Right hindlimb (tissue), 1 donor: ENCODE measurements at places on chromosomes 3 and 15.

- DNase-seq: no peak
Measured at GRCh38 chr3:70992562-70993204, 590.8 kb downstream of the FOXP1 start.

- DNase-seq: no peak
Measured at GRCh38 chr15:100810831-100811230, 68.8 kb upstream of the ALDH1A3 start.

- peak; percentile 46 for DNase-seq
Measured at GRCh38 chr15:72312605-72313447, 7.1 kb downstream of the CELF6 start.

DNA sequence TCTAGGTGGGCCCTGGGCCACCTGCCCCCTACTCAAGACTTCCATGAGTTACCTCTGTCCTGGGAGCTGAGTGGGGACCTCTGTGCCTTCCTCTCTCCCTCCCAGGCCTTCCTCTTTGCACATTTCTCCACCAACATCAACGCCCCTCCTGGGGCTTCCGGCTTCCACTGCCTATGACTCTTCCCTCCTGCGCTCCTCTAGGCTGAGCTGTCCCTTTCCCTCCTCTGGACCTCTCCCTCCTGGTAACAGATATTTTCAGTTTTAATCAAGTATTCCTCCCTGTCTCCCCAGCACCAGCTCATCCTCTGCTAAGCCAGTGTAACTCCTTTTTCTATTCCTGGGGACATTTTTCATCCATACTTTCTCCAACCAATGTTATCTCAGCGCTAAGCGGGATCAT lies 160.4 kb downstream of the RAB11A start:
- DNase-seq: no peak

DNA sequence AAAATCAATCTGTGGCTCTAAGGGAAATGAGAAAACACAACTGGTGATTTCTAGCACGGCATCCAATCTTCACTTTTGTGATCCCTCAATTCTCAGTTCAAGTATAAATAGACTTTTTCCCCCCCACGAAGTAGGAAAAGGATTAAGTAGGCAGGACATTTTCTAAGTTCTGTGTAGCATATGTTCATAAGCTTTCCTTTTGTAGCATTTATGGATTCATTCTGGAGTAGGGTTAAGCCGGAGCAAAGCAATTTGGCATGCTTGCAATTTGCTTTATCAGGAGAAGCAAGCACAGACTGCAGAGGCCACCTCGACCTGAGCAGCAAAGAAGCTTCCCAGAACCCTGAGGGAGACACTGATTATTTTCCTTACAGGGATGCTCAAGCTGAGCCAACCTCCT lies 66.3 kb downstream of the FHIT start:
- no peak for DNase-seq

GRCh38 chr3:65999606-66000005 lies 39.1 kb downstream of the MAGI1 start:
- no peak for DNase-seq

GRCh38 chr15:98935736-98936135 lies 71.9 kb downstream of the PGPEP1L start:
- no peak for DNase-seq

- DNase-seq: no peak
Measured at GRCh38 chr15:40397688-40398412, 7.7 kb upstream of the IVD start.

GRCh38 chr3:187212705-187213104 lies 15.4 kb downstream of the RTP1 start:
- no peak for DNase-seq

DNA sequence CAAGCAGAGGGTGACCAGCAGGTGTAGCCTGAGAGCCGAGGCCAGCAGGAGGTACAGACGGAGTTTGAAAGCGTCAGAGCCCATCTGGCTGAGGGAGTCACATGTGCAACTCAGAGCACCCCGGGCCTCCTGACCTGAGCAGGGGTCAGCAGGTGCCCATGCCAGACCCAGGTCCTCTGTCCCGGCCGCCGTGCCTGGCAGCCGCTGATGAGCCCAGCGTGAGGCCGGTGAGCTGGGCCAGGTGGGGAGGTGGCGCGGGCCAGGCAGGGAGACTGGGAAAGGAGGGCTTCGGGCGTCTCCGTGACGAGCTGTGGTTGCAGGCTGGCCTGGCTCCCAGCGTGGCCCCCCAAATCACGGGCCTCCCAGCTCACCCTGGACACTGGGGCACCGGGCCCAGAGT lies 130.9 kb downstream of the CHSY1 start:
- DNase-seq: no peak

GRCh38 chr3:127114337-127115070 lies 78.4 kb upstream of the PRR23E start:
- DNase-seq: no peak

DNA sequence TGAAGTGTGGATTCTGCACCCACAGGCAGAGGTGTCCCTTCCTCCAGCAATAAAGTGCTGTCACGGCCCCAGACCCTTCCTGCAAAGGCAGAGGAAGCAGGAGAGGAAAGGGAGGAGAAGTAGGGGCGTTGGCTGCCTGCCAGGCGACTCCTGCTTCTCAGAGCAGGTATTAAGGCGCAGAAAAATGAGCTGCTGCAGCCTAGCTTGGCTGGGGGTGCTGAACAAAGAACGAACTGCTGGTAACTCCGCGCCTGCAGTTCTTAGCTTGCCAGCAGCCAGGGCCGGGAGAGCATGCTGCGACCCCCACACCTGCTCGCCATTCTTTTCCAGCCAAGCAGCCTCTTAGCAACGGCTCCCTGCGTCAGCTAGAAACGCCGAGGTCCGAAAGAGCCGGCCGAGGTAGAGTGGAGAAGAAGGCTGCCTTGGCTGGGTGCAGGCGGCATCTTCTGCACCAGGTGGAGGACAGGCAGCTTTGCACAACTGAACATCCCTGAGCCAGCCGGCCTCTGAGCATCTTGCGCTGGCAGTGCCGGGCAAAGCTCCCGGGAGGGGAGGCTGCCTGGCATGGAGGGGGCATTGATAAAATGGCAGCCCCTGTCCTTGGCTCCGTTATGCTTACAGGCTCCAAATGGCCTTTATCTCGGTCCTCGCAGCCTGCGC lies 296.0 kb downstream of the MEX3B start:
- DNase-seq: peak; percentile 45

- no peak for DNase-seq
Measured at GRCh38 chr15:35293353-35294130, 208.4 kb upstream of the NANOGP8 start.

GRCh38 chr3:123335007-123335670 lies 113.8 kb downstream of the ADCY5 start:
- DNase-seq: no peak

DNA sequence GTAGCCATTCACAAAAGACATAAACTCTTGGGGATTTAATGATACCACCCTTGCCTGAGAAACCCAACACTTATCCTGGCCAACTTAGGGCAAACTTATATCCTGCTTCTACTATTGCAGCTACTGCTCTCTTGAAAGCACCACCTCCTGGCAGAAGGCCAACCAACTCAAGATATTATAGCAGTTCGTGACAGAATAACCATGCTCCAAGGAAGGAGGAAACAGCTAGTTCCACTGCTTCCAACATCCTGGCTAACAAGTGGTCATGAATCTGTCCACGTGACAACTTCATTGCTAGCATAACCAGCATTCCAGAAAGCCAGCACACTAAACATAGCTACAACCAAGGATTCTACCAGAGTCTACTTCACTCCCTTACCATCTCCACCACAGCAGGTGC lies 1037.5 kb downstream of the TBL1XR1 start:
- no peak for DNase-seq

DNA sequence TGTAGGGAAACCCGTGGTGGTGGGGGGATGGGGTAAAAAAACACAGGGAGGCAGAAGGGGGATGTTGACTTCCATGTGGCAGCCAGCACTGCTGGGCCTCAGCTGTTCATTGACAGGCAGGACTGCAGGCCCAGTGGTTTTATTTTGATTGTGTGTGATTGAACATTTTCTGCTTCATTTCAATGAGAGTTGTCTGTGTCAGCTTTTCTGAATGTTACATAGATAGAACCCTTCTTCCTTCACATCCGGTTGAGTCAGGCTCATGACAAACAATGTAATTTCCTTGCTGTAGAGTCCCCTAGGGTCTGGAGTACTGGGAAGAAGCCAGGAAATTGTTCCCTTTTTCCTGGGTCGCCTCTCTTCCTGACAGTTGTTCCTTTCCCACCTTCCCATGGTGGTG lies 8.2 kb upstream of the RPP25 start:
- DNase-seq: no peak

- DNase-seq: no peak
Measured at GRCh38 chr3:135784557-135784956, 181.0 kb upstream of the PPP2R3A start.

DNA sequence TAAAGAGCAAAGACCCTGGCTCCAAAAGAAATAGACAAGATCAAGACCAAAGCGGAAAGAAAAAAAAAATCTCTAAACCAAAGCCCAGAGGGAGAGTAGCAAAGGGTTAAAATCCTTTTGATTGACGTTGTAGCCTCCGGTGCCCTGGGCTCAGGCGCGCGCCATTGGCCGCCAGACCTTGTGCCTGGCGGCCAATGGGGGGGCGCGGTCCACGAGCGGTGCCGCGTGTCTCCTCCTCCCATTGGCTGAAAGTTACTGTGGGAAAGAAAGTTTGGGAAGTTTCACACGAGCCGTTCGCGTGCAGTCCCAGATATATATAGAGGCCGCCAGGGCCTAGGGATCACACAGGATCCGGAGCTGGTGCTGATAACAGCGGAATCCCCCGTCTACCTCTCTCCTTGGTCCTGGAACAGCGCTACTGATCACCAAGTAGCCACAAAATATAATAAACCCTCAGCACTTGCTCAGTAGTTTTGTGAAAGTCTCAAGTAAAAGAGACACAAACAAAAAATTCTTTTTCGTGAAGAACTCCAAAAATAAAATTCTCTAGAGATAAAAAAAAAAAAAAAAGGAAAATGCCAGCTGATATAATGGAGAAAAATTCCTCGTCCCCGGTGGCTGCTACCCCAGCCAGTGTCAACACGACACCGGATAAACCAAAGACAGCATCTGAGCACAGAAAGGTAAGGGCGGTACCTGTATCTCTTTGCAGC lies at the start of gene HES1:
Gene HES1, plus strand, starts transcription at position 343 of the 713 bp plus-strand sequence. Its CDS starts 233 bp downstream, at position 576.
- DNase-seq: peak; percentile 97

GRCh38 chr3:43217633-43218032 lies 68.7 kb upstream of the SNRK start:
- DNase-seq: no peak

- no peak for DNase-seq
Measured at GRCh38 chr3:9203317-9203716, 46.1 kb downstream of the SRGAP3 start.

DNA sequence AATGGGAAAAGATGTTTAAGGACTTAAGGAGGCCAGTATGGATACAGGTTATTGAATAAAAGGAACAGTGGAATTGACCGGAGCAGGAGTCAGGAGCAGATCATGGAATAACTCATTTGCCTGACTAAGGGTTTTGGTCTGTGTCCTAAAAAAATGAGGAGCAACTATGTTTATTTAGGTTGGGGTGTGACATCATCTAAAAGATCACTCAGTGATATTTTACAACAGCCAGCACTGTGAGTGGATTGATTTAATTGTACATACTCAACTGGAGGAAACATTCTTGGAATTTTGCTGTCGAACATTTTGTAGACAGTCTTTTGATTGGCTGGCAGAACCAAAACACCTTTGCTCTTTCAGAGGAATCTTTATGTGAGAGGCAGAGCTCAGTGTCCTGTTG lies 348.6 kb upstream of the CDIN1 start:
- DNase-seq: no peak

GRCh38 chr3:155555479-155556060 lies 189.3 kb downstream of the PLCH1 start:
- no peak for DNase-seq

DNA sequence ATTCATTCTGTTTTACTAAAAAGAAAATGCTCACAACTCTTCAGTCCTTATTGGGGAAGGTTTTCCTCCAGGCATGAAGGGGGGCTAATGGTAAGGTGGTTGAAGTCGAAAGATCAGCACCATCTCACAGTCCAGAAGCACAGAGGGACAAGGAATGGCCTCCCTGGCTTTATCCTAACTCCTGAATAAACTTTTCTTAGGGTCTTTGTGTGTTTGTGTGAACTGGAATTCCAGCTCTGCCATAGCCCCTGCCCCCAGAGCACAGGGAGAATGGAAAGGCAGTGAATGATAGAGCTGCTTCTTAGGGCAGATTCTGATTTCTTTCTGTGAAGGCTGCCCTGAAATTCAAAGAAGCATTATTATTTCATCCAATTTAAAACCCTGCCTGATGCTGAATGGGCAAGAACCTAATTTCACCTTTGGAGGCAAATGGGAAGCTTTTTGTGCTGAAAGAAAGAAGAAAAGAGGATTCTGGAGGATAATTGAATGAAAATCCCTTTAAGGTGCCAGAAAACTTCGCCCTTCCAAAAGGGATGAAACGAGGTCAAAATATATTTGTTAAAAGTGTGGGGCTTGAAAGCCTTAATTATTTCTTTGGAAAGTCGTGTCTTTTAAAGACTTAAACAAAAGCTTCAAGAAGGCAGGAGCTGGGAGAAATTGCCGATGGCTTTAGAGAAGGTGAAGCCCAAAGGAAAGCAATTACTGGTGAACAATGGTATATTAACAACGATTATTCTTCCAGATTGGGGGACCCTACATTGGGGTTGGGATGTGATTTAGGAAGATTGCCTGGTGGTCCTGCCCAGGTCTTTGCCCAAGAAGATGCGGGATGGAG lies 259.9 kb upstream of the RGMA start:
- DNase-seq: no peak

- DNase-seq: no peak
Measured at GRCh38 chr3:17982211-17982880, 239.9 kb upstream of the TBC1D5 start.
